NCI-H460 (cell line): ENCODE measurements at places on chromosomes 13 and 19.

GRCh38 chr13:49877629-49878218 lies 58.4 kb downstream of the SPRYD7 start:
- DNase-seq, result no peak

- no peak for DNase-seq
Measured at GRCh38 chr13:75806117-75806516, 170.0 kb downstream of the LMO7 start.

GRCh38 chr13:100633461-100633860 lies 41.1 kb downstream of the TMTC4 start:
- no peak for DNase-seq

GRCh38 chr19:7692417-7693088 lies 9.4 kb downstream of the FCER2 start:
- no peak for DNase-seq

DNA sequence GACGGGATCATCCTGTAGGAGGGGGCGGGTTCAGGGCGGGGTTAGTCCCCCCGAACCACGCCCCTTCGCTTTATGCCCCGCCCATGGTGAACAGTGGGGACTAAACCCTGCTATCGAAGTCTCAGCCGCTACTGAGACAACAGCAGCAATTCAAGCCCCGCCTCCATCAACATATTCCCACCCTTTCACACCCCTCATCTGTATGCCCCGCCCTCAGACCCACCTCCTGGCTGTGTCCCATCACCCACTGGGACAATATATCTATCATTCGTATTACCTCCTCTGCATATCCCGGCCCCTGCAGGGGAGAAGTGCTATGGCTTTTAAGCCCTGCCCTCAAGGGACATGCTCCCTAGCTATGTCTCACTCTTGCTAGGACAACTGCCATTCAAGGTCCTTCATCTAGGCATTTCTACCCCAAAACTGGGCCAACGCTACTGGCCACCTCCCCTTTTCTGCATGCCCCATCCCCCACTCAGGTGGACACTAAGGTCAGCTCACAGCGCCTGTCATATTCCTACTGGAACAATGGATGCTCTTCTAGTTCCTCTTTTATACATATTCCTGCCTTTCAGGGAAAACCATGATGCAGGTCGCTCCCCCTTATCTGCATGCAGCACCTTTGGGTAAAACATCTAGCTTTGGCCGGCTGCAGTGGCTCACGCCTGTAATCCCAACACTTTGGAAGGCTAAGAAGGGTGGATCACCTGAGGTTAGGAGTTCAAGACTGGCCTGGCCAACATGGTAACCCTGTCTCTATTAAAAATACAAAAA lies 11.9 kb downstream of the LRFN1 start:
- DNase-seq, result no peak
